Activated T-helper 17 cell treated with anti-CD3 and anti-CD28 coated beads, Interleukin-2, amount 50 U/mL, for 72 hours (primary cell): ENCODE measurements at places on chromosomes 16 and 17. TPM values are rescaled to one million over a fixed set of nuclear protein-coding genes. Genes with fewer than 3 reads are reported as not detected.

GRCh38 chr17:40646791-40647623 is 611 bp downstream of the SMARCE1 start:
- ATAC-seq = peak; percentile 57

DNA sequence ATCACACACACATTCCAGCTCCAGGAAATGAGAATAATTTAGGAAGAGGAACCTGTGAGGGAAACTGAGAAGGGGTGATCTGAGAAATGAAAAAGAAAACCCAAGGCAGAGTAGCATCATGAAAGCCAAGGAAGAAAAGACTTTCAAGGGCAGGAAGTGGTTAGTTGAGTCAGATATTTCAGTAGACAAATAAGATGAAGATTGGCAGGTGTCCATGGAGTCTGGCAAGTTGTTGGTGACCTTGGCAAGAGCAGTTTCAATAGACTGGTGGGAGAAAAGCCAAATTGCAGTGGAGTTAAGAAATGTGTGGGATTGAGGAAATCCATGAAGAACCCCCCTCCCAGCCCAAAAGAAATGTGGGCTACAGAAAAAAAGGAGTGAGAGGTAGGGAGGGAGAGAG is 10.7 kb downstream of the GNAO1 start:
- peak; percentile 67 for ATAC-seq

GRCh38 chr16:53341792-53342191 is 92.5 kb upstream of the RBL2 start:
- no peak for ATAC-seq

RNF157 gene
- 15.5 TPM for total RNA-seq

KRTAP4-5 gene
- not detected for total RNA-seq

DNA sequence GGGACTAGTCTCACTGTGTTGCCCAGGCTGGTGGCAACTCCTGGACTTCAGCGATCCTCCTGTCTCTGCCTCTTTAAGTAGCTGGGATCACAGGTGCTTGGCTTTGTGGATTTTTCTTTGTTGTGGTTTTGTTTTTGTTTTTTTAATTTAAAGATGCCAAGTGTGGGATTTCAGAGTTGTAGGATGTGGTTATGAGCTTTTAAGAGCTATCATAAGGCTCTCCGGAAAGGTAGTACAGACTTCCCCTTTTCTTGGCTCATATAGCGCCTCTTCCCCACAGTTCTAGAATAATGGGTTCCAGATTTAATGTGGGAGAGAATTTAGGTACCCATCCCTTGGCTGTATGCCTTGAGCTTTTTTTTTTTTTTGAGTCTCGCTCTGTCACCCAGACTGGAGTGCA is 17.1 kb downstream of the AKAP1 start:
- ATAC-seq = no peak

TP53TG3C gene
- not detected for total RNA-seq

GRCh38 chr16:3691761-3692160 is 25.6 kb downstream of the TRAP1 start:
- no peak for ATAC-seq

- no peak for ATAC-seq
Measured at GRCh38 chr16:11218604-11218962, 37.4 kb downstream of the SOCS1 start.

DNA sequence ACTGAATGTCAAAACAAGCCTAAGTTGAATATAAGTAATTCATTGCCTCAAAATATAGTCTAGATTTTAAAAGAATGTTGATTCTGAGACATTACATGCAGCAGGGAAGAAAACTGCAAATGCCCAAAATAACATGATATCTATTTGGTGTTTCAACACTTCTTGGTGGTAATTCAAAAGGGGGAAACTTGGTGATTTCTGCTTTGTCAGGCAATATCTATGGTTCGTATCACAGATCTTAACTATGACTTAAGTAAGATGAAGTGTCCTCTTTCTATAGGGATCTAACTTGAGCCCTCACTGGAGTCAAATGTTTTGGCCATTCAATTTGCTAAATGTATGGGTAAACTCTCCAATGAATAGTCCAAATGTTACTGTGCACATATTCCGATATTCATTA is 44.6 kb downstream of the GNA13 start:
- no peak for ATAC-seq

- no peak for ATAC-seq
Measured at GRCh38 chr16:48538746-48539484, 71.1 kb downstream of the N4BP1 start.

DNA sequence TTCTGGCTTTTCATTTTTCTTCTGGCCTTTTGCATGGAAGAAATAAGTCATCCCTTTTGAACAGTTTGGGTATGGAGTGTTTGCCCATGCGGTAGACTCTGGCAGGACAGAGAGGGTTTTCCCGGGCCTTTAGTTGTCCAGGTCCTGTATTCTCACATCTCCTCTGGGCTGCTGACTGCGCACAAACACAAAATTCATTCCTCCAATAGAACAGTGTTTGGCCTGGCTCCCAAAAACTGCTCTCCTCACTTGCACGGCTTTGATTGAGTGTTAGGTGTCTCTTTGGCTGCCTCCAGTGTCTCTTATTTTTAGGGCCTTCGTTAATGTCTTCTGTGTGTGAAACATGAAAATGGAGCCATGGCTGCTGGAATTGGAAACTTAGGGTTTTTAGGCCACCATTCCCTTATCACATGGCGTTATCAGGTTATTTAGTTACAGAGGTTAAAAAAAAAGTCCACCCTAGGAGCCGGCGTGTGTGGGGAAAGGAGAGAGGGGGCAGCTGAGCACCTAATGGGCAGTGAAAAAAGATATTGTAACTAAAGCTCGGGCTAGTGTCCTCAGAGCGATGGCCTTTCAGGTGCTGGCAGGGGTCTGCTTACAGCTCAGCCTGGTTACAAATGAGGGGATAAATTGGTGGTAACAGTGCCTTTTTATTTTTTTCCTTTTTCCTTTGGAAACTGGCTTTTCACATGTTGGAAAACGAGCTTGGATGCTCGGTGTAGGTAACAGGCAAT is 47.3 kb downstream of the PRKCA start:
- ATAC-seq = no peak

FGF11 gene
- total RNA-seq = 4.4 TPM
